ENCODE measurements at places on chromosomes 7 and 10.

DNA sequence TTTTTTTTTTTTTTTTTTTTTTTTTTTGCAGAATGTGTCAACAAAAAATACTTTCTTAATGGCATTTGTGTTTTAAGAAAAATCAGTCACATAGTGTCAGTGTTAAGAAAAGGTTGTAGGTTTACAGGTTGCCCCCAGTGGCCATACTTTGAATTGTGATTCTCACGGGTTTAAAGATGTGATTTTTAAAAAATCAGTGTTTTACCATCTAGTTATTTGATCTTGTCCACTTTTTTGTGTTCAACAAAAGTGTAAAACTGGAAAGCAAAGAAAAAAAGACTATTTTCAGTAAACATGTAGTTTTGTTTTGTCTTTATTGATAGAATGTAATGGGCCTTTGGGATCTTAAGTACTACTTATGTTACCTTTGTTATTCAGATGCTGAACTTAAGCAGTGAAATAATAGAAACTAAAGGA, 25.7 kb downstream of the SUV39H2 start:
- no peak for DNase-seq

GRCh38 chr10:43727935-43728334, 79.3 kb upstream of the ZNF32 start:
- no peak for DNase-seq

DNA sequence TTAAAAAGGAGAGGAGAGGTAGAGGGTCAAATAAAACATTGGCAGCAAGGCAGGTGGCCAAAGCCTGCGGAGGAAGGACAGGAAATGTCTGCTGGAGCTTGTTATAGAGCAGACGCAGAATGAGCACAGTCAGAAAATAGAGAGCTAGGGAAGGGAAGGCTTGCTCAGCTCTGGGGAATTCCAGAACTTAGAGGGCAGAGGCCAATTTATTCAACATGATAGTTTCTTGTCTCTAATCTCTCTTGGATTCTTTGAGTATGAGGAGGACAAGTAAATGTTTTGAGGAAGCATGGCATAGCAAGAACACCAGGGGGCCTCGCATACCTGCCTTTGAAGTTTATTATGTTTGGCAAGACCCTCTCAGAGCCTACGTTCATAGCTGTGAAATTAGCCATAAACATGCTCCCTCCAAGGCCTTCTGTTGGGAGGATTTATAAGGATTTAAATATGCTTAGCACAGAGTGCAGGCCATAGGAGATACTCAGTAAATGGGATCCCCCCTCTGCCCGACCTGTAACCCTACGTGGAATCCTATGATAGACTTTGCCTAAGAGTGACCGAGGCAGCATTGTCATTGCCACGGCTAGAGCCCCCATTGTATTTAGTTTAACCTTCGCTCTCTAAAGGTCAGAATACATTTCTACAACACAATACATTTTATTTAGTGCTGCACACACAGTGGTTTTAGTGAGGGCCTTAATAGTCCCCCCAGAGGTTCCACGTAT, 293.9 kb downstream of the CCDC3 start:
- no peak for DNase-seq

DNA sequence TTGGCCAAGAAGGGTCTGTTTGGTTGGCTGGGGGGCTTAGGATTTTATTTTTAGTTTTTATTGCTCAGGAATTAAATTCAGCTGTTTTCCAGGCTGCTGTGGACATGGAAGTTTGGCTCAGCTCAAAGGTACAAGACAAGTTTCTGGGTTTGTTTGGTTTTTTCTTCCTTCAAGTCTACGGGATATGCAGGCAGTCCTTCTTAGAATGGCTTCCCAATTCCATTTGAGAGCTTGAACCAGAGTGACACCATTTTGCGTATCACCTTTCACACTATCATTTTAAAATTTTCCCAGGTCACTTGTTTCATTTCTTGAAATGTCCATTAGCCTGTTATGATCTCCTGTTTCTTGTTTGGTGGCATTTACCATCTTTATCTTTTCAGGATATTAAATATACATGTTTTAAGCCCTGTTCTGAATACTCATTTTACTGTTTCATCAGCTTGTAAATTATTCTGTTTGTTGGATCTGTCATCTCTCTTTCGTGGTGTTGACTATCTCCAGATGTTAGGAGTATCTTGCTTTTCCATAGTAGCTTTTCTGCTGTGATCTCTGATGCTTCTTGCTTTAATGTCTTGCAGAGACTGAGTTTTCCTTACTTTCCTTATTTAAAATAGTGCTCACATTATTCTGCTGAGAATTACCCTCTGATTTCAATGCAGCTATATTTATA, 9.4 kb upstream of the TMEM168 start:
- no peak for DNase-seq
